Hindlimb muscle (tissue), 1 donor: ENCODE measurements at places on chromosomes 7 and 10.

DNA sequence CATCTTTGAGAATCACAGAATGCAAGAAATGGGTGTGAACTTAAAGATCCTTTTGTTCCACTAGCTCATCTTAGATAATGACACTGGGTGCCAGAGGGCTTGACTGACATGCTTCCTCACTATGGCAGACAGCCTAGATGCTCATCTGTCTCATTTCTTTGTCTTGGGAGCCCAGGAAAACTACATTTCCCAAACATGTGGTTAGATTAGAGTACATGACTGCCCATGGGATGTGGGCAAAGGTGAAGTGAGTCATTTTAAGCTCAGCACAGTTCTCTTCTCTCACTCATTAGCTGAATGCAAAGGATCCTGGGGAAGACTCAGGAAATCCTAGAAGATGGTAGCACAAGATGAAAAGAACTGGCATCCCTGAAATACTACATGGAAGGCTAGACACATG is 32.5 kb upstream of the TBX20 start:
- DNase-seq: no peak

DNA sequence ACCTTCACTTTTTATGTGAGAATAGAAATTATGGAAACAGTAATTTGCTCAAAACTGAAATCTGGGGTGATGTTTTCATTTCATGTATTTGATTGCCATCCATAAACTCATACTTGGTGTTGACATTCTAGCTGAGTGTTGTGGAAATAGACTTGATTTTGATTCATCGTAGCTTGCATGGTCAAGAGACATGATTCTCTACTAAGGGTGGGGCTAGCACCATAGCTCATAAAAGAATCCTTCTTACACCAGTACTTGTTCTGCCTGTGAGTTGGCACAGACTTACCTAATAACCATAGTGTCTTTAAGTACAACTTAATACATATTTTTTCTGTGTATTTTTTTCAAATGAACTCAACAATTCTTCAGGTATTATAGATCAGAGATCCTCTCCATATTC is 36.6 kb downstream of the RAB18 start:
- DNase-seq: no peak

DNA sequence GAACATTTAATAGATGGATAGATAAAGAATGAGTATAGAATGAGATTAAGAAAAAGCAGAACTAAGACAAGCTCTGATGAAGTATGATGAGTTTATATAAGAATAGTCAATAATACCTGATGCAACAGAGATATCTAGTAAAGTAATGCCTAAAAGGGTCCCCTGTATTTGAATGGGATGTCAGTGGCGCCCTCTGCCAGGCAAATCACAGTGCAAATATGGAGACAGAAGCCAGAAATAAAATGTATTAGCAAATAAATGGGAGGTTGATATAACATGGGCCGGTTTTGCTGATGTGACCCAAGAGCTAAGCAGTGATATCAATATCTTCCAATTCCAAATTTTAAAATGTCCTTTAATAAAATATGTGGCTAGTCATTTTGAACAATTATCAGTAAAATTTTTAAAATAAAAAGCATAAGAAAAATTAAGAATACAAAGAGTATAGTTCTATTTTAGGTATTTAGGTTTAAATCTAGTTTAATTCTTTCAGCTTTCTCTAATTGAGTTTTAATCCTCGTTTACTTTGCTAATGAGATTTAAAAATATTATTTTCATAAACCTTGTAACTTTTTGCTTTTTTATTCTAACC is 62.6 kb downstream of the ADK start:
- peak; percentile 33 for DNase-seq

DNA sequence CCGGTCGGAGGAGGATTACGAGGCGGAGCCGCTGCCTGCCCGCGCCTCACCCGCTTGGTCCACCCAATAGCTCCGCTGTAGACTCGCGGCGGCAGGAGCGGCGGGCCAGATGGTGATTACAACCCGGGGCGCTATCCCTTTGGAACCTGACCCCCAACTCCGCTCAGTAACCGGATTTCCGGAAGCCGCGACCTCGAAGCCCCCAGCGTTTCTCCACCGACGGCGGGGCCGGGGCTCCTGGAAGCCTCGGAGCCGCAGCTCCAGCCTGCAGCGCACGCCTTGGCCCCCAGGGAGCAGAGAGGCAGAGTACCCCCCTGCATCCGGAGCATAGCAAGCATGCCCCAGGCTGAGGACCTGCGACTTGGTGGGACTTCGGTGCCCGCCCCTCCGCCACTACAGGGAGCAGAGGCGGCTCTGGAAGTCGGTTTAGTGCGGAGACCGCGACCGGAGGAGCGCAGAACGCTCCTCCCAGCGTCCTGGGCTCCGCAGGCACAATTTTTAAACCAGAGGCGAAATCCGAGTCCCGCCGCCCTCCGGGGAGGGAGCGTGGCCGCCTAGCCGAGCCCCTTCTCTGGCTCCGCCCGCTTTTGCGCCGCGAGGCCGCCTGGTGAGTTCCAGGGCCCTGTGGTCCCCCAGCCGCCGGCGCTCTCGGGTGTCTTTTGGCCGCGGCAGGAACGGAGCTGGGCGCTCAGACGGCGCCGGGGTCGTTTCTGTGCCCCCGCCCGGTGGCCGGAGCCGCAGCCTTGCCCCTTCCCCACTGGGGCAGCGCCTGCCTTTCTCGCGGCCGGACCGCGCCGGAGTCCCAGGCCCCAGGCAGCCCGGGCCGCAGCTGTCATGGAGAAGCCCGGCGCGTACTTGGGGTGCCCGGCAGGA is 28.2 kb upstream of the BMS1 start:
- DNase-seq: peak; percentile 47

GRCh38 chr10:21203473-21204107 is 306.5 kb upstream of the NEBL start:
- DNase-seq: no peak

DNA sequence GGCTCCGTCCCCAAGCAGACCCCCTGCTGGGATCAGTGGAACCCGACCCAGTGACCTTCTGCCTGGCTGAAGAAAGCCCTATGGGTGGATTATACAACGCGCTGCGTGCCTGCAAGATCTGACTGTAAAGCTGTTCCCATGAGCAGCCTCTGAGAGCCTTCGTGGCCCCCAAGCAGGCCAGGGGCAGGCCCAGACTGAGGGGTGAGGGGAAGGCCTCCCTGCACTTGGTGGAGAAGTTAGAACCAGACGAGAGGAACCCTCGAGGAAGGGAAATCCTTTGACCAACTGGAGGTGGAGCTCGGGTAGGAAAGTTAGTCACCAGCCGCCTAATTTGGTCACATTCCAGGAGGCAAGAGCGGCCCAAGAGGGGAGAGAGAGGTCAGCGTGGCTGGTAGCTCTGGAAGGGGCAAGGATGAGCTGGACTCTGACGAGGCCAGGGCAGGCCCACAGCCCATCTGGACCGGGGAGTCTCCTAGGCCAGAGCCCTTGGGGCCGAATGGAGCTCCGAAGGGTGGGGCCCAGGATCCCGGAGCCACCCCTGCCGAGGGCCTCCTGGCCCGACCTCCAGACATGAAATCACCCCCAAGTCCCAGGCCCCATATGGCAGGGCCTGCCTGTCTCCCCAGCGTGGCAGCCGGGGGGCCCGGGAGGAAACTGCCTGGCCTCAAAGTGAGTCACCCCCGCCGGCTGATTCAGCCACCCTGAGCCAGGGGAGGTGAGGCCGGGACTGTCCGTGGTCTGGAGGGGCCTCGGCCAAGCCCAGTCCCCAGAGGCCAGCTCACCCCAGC is 23.3 kb upstream of the PDGFA start:
- DNase-seq: no peak

- no peak for DNase-seq
These were observed 2.4 kb downstream of the CYP2E1 start for GRCh38 chr10:133529576-133529946.

DNA sequence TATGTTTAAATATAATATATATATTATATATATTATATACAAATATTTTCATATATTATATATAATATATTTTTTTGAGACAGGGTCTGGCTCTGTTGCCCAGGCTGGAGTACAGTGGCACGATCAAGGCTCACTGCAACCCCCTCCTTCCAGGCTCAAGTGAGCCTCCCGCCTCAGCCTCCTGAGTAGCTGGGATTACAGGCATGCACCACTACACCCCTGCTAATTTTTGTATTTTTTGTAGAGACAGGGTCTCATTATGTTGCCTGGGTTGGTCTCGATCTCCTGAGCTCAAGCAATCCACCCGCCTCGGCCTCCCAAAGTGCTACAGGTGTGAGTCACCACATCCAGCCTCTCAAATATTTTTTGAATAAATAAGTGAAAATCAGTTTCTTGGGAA is 215.5 kb downstream of the GATA3 start:
- DNase-seq: no peak

DNA sequence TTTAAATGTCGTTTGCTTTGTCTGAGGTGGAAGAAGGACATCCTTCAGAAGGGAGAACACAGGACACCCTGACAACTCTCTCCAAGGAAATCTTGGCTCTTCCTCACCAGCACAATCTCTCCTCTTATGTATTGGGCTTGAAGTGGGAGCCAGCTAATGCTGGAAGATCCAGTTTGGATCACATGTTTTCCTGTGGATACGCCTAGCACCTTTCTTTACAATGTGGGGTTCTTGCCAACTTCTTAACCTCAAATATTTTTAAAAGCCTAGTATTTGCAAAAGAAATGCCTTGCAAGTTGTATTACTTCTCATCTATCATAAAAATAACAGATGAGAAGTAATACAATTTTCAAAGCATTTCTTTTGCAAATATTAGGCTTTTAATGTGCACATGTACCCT is 76.4 kb downstream of the FRMD4A start:
- DNase-seq: no peak

DNA sequence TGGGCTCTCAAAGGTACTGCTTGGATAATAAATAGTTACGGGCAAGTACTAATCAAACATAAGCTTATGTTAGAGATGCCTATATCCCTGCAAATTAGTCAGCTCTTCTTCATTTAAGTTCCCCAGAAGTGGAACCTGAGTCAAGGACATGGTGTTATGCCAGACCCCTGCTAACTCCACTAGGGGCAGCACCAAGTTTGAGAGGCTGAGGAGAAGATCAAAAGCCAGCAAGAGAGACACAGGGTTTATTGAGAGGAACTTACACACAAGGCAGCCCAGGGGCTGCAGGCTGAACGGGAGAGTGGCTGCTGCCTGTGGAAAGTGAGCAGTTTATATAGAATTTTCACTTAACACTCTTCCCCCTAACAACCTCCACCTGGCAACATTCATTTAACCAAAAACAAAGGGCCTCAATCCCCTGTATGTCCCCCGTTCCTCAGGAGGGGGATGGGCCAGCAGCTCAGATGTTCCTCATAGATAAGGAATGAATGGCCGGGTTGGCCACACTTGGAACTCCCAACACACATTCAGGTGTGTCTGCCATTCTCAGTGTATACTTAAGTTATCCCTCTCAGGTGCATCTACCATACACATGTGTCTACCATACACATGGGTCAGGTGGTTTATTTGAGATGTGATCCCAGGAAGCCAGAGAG is 62.6 kb upstream of the GHITM start:
- DNase-seq: no peak

DNA sequence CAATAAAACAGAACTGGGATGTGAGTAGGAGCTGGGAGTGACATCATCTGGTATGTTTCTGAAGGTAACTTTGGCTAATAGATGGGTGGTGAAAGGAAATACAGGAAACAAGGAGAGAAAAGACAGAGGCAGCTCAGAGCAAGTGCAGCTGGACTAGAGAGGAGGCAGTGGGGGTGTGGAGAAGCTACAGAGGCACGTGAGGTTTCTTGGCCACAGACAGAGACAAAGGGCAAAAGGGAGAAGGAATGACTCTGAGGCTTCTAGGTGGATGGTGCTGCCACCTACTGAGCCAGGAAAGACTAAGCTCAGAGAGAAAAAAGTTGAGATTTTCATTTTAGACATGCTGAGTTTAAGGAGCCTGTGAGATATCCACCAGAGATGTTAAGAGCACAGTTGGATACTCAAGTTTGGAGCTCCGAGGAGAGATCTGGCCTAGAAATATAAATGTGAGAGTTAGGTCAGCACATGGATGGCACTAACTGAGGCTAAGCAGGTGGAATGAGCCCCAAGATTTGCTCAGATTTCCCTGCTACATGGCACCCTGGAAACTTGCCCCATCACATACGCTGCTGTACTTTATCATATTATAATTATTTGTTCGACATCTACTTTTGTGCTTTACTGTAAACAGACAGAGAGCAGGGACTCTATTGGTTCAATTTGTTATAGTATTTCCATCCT is 293.0 kb upstream of the IMMP2L start:
- DNase-seq: peak; percentile 37

GRCh38 chr7:19248681-19249080 is 103.5 kb upstream of the FERD3L start:
- no peak for DNase-seq

DNA sequence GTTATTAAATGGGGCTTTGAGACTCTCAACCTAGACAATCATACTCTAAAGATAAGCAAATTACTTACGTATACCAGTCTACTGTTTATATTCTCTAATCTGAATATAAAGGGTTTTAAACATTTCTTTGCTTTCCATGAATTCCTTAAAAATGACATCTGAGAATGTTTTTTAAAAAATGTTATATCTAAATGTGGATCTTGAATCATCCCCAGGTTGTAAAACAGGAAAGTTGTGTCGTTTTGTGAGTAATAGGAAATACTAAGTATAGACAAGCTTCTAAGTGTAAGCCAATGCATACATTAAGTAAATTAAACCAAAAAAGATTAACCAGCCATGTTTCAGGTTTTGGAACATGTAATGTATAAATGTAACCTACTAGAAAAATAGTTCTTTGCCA is 26.8 kb downstream of the ADD3 start:
- DNase-seq: no peak

DNA sequence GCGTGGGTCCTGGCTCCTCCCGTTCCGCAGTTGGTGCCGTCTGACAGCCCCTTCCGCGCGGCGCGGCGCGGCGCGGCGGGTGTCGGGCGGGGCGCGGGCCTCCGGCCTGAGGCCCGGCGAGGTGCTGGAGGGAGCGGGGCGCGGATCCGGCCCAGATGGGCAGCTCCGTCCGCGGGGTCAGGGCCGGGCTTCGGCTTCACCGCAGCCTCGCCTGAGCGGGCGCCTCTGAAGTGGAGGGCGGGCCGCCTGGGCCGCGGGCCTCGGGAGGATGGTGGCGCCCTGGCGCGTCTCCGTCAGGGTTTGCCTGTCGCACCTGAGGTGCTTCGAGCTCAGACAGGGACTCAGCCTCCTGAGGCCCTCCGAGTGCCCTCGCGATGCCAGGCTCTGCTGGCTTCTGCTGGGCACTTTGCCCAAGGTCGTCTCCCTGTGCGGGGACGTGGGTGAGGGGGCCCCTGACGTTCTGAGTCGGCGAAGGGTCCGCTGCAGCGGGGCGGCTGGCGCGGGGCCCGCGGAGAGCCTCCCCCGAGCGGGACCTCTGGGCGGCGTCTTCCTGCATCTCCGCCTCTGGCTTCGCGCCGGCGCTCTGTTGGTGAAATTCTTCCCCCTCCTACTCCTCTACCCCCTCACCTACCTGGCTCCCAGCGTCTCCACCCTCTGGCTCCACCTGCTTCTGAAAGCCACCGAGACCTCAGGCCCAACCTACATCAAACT is 473 bp downstream of the ADCK2 start:
- peak; percentile 61 for DNase-seq

- no peak for DNase-seq
These were observed 377.8 kb downstream of the GFRA1 start for GRCh38 chr10:115895166-115895565.

GRCh38 chr10:91798649-91799611 is 704 bp downstream of the TNKS2 start:
- peak; percentile 38 for DNase-seq

GRCh38 chr10:3090388-3090787 is 23.0 kb downstream of the PFKP start:
- DNase-seq: no peak
